Fibroblast of mammary gland (primary cell): ENCODE measurements at places on chromosomes 16 and 17.
A peak's percentile ranks its signal among the peaks of the same experiment; 100 is the strongest.

DNA sequence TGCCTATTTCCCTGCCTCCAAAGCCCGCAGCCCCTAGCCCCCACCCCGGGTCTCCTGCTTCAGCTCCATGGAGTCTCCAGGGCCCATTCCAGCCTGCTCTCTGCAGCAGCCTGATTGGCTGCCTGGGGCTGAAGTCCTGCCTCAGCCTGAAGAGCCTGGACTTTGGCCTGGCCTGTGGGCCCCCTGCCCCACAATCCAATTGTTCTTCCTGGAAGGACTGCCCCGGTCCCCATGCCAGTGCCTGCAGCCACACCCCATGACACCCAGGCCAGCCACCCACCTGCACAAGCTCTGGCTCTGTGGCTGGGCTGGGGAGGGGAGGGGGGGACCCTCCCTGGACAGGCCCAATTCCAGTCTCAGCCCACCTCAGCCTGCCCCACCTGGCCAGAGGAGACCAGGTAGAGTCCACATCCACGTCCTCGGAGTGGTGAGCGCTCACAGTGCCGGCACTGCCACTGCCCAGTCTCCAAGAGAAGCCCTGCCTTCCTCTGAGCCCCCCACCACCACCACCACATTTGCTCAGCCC is 12.3 kb downstream of the ENPP7 start:
- DNase-seq, result no peak

DNA sequence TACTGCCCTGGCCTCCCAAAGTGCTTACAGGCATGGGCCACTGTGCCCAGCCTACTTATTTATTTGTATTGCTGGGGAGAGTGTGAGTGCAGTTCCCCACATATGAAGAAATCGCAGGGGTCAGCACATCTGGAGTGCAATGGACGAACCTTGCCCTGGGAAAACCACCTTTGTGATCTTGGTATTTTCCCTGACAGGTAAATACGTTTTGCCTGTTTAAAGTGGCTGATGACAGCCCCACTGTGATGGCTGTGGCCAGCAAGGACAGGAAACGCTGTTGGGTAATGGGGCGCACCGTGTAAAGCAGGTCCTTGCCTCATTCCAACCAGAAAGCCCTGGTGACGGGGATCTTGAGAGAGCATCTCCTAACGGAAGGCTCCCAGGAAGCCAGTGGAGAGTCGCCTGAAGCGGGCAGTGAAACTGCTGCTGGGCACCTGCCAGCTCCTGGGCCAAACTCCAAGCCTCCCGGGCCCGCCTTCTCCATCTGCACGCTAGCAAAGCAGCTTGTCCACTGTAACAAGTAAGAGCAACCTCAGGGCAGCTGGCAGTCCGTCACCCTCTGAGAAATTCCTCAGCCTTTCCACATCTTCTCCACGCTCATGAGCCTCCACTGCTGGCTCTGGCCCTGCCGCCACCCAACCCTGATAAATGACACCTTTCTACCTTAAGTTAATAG is 17.5 kb downstream of the EMC8 start:
- peak; percentile 34 for DNase-seq

GRCh38 chr17:3879186-3879585 is 13.7 kb downstream of the CAMKK1 start:
- DNase-seq, result peak; percentile 74

DNA sequence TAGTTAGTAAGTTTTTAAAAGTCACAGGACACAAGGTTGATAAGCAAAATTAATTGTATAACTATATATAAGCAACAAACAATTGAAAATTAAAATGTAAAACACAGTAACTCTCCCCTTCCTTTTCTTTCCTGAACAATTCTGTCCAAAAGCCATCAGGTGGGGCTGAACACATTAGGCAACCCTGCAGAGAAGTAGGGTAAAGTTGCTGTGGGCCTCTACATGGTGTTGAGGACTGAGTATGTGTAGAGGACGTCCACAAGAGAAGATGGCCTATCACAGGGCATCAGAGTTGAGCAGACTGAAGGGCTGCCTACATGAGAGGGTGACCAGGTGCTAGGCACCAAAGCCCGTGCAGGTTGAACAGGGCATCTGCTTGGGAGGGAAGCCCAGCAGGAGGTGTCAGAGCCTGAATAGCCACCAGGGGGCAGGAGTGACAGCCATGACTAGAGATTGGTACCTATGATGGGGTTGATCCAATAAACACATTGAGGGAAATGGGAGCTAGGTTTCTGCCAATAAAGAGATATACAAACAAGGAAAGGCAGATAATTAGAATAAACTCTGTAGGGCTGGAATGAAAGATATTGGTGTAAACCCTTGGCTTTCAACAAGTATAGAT is 415.1 kb downstream of the NPIPA8 start:
- peak; percentile 17 for DNase-seq

DNA sequence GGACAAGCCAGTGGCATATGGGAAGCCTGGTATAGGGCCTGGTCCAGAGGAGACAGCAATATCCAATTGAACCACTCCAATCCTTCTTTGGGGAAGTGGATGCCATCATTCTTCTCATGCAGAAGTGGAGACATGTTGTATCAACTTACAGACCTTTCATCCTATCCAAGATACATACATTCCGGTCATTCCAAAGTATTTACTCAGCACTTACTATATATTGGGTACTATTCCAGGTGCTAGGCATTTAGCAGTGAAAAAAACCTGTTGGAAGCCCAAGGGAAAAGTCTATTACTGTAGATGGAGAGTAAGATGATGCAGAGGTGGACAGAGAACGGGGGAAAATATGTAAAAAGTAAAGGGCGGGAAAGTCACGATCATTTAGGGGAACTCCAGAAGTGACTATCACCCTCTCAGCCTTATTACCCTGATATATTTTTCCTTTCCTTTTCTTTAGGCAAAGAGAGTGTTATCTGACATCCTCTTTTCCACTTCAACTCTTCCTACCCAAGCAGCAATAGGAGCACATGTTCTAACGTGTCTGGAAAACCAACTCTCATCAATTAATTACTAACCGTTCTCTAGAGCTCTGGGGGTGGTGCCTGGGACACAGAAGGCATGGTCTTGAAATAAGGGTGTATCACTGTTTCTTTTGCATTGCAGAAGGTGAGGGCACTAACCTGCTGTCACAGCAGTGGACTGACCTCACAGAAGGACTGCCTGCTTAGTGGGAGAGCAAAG is 210.1 kb upstream of the MAF start:
- no peak for DNase-seq

DNA sequence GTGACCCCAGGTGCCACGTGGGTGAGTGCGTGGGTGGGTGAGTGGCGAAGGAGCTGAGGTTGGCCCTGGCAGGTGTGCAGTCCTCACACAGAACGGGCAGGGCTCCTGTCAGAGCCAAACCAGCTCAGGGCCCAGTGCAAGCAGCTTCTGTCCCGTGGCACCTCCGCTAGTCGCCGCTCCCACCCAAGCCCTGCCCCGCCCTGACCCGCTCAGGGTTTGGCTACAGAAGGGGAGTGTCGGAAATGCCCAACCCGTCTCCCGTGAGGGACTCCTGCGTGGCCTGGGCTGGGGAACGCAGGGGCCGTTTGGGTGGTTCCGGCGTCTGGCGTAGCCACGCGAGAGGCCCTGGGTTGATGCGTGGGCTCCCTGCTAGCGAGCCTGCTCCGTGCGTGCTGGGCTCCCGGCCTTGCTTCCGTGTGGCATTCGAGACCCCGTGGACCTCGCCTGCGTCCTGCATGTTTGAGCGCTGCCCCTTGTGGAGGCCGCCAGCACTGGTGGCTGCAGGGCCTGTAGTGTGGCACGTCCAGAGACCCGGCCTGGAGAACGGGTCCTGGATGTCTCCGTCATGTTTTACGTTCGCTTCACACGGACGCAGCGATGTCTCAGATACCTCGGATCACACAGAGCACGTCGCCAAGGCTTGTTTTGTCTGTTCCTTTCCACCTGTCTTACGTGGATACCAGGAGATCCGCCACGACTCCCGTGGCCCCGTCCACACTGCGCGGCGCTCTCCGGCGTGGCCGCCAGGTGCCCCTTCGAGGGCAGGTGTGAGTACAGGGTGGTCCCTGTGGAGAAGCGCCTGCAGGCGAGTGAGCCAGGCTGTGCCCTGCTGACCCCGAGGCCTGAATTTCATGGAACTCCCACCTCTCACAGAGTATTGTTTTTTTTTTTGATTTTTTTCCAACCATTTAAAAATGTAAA is 10.2 kb downstream of the CAPN15 start:
- DNase-seq, result no peak

DNA sequence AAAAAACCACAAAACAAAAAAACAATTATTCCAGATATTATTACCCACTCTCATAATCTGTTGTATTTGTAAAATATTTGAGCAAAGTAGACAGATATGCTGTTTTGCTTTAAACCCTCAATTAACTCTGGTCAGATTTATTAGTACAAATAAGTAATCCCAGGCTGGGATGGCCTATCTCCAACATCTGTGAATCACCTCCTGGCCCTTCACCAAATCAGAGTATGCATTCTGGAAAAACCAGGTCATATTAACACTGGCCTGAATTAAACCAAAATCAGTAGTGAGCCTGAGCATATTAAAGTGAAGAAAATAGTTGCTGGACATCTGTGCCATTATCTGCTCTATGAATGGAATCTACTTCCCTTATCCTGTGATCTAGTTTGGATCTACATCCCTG is 41.0 kb downstream of the STAT3 start:
- peak; percentile 90 for DNase-seq
